Right kidney (tissue), 9 donors: ENCODE measurements at places on chromosomes 16 and 17.
A peak's percentile ranks its signal among the peaks of the same experiment; 100 is the strongest.

GRCh38 chr16:8588682-8589056 is 1.6 kb downstream of the TMEM114 start:
- DNase-seq, result no peak

GRCh38 chr17:11880714-11881113 is 116.6 kb downstream of the ZNF18 start:
- no peak for DNase-seq

DNA sequence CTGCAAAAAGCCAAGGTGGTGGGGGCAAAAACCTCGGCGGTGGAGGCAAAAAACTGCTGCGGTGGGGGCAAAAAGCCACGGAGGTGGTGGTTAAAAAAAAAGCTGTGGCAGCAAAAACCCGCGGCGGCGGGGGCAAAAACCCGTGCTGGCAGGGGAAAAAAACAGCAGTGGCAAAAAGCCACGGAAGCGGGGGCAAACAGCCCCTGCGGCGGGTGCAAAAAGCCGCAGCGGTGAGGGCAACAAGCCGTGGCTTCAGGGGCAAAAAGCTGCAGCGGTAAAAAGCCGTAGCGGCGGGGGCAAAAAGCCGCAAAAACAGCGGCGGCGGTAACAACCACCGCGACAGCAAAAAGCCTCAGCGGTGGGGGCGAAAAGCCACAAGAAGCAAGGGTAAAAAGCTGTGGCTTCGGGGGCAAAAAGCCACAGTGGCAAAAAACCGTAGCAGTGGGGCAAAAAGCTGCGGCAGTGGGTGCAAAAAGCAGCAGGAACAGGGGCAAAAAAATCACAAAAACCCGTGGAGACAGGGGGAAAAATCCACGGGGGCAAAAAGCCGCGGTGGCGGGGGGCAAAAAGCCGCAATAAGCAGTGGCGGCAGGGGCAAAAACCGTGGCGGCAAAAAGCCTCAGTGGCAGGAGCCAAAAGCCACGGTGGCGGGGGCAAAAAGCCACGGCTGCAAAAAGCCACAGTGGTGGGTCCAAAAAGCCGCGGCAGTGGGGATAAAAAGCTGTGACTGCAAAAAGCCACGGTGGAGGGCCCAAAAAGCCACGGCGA is 193.7 kb downstream of the SHCBP1 start:
- no peak for DNase-seq

DNA sequence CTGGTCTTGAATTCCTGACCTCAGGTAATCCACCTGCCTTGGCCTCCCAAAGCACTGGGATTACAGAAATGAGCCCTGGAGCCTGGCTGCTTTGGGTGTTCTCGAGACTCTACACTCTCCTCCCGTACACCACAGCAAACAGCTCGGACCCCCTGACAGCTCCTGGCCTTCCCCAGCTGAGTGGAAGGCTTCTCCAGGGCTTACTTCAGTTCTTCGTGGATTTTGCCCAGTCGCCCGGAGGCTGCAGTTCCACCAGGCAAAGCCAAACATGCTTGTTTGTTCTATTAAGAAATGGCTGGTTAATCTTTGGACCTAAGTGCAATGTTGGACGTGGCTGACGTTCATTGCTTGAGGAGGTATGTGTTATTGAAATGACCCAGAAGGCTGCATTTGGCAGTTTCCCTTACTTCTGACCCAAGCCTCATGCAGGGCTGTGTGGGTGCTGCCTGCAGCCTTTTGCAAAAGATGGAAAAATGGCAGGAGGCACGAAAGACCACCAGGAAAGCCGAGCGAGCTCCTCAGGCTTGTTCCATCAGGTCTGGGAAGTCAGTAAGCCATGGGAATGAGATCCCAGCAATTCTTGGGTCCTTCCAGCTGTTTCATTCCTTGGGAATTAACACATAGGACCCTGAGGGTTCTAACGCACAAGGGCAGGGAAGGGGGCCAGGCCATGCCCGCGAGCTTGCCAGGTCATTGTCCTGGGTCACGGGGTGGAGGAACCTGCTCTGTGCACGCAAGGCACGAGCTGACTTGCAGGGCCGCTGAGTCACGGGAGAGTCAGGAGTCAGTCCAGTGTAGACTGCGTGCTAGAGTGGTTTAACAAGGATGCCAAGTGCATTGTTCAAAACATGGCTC is 23.9 kb upstream of the KLHDC4 start:
- no peak for DNase-seq

- peak; percentile 91 for DNase-seq
These were observed at the start of gene ECI1 for GRCh38 chr16:2251296-2252111. ECI1 (minus strand) TSS chr16:2251587; CDS start chr16:2251566, 21 bp downstream.

DNA sequence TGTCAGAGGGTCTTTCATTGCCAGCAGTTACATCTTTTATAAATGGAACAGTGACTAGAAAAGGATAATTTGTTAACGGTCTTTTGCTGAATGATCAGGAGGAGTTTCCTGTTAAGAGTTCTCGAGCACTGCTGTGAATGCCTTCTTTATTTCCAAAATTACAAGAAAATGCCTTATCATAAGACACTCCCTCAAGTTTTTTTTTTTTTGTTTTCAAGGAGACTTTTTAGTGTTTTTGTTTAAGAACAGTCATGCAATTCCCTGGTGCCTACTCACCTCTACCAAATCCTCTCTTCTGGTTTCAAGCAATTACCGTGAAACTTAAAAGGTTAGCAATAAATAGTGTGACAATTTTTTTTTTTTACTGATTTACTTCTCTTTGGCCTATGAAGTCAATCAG is 19.0 kb upstream of the VWA3A start:
- DNase-seq, result no peak

DNA sequence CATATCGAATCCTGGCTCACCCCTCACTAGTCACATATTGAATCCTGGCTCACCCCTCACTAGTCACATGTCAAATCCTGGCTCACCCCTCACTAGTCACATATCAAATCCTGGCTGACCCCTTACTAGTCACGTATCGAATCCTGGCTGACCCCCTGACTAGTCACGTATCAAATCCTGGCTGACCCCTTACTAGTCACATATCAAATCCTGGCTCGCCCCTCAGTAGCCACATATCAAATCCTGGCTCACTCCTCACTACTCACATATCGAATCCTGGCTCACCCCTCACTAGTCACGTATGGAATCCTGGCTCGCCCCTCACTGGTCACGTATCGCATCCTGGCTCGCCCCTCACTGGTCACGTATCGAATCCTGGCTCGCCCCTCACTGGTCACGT is 156.7 kb upstream of the RPH3AL start:
- DNase-seq, result no peak

GRCh38 chr16:1215574-1216295 is 9.3 kb downstream of the TPSG1 start:
- no peak for DNase-seq

DNA sequence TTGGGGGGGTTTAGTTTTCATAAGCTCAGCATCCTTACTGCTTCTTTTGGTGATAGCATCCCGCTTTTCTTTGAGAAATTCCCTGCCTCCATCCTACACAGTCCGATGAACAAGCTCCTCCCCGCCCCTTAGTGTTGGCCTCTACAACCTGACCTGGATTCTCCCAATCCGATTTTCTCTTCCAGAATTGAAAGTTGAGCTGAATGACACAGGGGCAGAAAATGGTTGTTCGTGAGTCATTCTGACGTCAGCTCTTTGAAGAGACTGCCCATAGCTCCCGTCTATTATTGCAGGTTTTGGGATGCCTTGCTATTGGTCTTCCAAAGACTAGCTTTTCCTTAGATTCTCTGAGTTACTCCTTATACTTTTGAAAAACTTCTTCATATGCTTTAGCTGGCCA is 279.7 kb downstream of the SLC39A11 start:
- no peak for DNase-seq

DNA sequence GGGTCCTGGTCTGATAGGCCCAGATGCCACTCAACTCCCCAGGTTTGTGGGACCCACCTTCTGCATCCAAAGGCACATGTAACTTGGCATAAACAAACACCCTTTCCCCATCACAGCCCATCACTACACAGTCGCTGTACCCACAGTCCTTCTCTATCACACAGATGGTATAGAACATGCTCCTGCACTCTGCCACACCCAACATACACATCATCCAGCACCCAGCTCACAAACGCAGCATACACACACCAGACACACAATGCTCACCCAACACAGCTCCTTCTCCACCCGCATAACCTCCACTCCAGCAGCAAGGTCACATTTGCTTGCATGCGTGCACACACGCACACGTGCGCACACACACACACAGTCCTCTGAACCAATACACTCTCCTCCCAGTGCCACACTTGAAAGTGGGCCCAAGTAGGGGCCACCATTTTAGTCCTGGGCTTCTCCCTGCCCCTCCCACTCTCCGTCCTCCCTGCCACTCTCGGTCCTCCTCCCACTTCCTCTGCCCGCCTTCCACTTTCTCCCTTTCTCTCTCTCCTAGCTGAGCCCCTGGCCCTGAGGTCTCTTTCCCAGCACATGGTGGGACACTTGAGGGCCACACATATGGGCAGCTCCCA is 8.5 kb upstream of the TMEM92 start:
- DNase-seq, result no peak
